H1 (cell line): ENCODE measurements at places on chromosomes 5 and 9. TPM values are rescaled to one million over a fixed set of nuclear protein-coding genes. Genes with fewer than 3 reads are reported as not detected.
A peak's percentile ranks its signal among the peaks of the same experiment; 100 is the strongest.

GRCh38 chr5:10684303-10685086, 76.5 kb downstream of the DAP start:
- H3K27ac ChIP-seq = no peak overlapping the region
- 0 out of 2 replicates have a peak, but pooled peaks cover 3% of the 10 kb centered on the region for H3K36me3 ChIP-seq
- peaks cover 4% of the 10 kb centered on the region for H3K4me1 ChIP-seq

- no peak for DNase-seq
- no peak overlapping the region for H3K4me3 ChIP-seq
- H3K27ac ChIP-seq = no peak overlapping the region
- H3K4me1 ChIP-seq = no peaks in the 10 kb centered on the region
- H3K27me3 ChIP-seq = no peaks in the 10 kb centered on the region
These were observed 9.6 kb downstream of the PALM2AKAP2 start for GRCh38 chr9:109789556-109789955.

- no peak overlapping the region for H3K4me3 ChIP-seq
- no peaks in the 10 kb centered on the region for H3K27me3 ChIP-seq
- H3K27ac ChIP-seq = no peak overlapping the region
- H3K4me1 ChIP-seq = no peaks in the 10 kb centered on the region
These were observed 55.6 kb upstream of the SNCAIP start for GRCh38 chr5:122256388-122256787.

DNA sequence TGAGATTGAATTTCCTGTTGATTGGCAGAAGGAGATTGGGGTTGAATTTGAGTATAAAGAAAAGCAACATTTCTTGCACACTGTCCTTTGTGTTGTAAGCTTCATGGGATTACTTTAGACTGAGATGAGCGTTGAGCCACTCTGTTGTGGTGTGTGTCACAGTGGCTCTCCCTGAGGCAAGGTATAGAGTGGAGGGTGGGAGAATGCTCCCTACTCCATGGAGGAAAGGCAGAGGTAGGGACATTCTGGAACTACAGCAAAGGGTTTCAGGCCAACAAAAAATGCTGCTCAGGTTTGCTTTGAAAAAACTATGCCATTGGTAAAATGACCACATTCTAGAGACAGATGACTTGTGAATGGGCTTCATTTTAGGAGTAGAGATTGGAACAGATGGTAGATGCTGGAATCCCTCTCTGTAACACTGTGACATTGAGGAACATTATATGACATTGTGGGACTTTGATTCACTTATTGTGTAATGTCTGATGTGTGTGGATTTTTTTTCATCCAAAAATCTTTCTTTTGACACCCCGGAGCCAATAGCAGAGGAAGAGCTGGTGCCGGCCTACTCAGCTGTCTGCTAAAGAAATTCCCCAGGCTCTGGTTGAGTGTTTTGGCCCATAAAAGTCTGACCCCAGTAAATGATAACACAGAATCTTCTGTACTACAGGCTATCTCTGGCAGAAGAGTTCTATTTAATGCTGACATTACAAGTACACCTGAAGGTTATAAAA, 6.2 kb upstream of the CEP120 start:
- no peaks in the 10 kb centered on the region for H3K36me3 ChIP-seq
- no peaks in the 10 kb centered on the region for H3K27me3 ChIP-seq
- H3K4me3 ChIP-seq = no peak overlapping the region
- DNase-seq = no peak

GRCh38 chr5:123537845-123538244, 25.9 kb downstream of the CSNK1G3 start:
- no peaks in the 10 kb centered on the region for H3K36me3 ChIP-seq
- no peak overlapping the region for H3K27ac ChIP-seq
- no peak overlapping the region for H3K4me3 ChIP-seq
- peaks cover 3% of the 10 kb centered on the region; the same call in 1 of the 2 replicates for H3K4me1 ChIP-seq
- DNase-seq = no peak
- H3K27me3 ChIP-seq = no peaks in the 10 kb centered on the region

Gene JAK2
- total RNA-seq = 2.0 and 2.1 TPM in 2 replicates

Gene FOXD4L4
- not detected in 2 replicates for total RNA-seq

Gene POU5F2
- total RNA-seq = 0.06 TPM in 2 replicates

Gene TICAM2
- 0.67 TPM in 1 of 2 replicates, not detected in the other for total RNA-seq

DNA sequence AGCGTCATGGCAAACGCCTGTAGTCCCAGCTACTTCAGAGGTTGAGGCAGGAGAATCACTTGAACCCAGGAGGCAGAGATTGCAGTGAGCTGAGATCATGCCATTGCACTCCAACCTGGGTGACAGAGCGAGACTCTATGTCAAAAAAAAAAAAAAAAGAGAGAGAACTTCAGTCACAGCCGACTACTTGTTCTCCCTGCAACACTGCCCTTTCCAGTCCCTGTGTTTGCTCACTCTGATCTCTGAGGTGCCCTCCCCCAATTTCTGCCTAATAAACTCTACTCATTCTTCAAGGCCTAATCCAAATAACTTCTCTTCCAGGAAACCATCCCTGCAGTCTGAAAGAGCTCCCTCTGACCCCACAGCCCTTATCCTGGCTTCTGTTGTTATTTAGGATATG, 28.1 kb downstream of the GFRA3 start:
- no peaks in the 10 kb centered on the region for H3K36me3 ChIP-seq
- H3K27ac ChIP-seq = no peak overlapping the region
- H3K27me3 ChIP-seq = peaks cover 15% of the 10 kb centered on the region

Gene HRCT1
- total RNA-seq = not detected in 2 replicates

DNA sequence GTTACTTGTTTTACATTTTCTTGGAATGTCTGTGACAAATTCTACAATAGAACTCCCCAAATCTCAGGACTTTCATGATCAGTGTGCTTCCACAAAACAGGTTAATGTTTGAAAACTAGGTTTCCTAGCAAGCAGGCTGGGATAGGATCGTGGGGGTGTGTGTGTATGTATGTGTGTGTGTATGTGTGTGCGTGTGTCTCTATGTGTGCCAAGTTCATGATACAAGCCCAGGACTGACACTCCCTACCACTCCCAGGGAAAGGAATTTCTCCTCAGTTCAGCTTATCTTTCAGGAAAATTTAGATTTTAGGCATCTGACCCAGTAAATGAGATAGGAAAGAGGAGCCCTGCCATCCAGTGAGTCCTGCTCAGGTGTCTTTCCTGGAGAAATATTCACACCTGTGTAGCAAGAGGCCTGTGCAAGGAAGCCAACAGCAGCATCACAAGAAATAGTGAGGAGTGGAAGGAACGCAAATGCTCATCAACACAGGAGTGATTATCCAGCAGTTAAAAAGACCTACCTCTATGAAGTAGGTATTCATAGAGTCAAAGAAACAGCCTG, 13.8 kb upstream of the ABLIM3 start:
- no peaks in the 10 kb centered on the region; the same call in 1 of the 2 replicates for H3K4me1 ChIP-seq
- no peak overlapping the region for H3K4me3 ChIP-seq
- no peaks in the 10 kb centered on the region for H3K36me3 ChIP-seq
- no peak for DNase-seq

GRCh38 chr5:143536364-143536763, 132.9 kb upstream of the NR3C1 start:
- no peaks in the 10 kb centered on the region for H3K27me3 ChIP-seq
- H3K4me1 ChIP-seq = no peaks in the 10 kb centered on the region
- no peak overlapping the region for H3K4me3 ChIP-seq
- DNase-seq = no peak
- no peaks in the 10 kb centered on the region for H3K36me3 ChIP-seq

Gene SNCAIP
- total RNA-seq = 9.0 and 10.5 TPM in 2 replicates

DNA sequence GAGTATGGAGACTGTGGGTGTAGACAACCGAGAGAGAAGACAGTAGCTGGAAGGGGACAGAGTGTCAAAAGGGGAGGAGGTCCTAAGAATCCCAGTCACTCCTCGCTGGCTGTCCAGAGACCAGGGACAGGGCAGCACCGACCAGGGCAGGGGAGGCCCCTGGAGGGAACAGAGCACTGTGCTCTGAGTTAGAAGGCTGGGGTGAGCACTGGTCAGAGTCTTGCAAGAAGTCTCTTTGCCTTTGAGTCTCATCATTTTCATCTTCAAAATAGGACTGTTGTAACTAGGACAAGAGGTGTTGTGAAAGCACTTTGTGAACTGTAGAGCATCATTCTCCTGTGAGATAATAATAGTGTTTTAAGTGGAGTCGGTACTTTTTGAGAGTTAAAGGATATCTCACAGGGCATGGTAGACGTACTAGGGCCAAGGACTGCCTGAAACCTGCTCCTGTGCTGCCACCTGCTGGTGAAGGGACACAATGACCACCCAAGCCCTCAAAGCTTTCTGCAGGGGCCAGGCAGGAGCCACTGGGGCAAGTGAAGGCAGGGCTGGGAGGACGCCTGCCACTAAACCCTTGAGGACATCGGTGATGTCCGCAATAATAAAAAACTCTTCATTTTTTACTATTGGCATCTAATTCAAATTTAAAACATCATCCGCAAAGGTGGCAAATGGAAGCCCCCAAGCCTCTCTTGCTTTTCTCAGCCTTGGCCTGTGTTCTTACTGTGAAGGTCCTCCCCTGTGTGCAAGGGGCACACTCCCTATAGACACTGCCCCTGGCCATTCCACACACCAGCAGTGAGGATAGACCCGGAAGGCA, 28.2 kb downstream of the SLC6A7 start:
- H3K4me1 ChIP-seq = no peaks in the 10 kb centered on the region
- H3K27me3 ChIP-seq = peaks cover 3% of the 10 kb centered on the region; the same call in 1 of the 2 replicates

DNA sequence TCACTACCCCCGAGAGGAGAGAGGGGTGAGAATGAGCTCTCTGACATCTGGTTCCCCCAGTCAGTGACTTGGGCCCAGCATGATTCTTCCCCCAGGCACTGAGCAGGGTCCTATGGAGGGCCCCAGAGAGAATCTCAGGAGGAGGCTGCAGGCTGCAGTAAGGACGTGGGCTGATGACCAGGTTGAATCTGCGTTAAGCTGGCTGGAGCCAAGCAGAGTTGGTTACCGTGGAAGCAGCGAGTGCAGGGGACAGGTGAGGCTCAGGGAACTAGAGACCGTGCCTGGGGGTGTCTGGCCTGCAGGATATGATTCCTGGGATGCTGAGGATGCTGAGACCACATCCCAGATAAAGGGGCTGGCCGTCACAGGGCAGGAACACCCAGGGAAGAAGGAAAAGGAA, 314.3 kb upstream of the IRX1 start:
- H3K27me3 ChIP-seq = no peaks in the 10 kb centered on the region
- no peak for DNase-seq
- no peak overlapping the region for H3K27ac ChIP-seq
- H3K4me1 ChIP-seq = 0 out of 2 replicates have a peak, but pooled peaks cover 6% of the 10 kb centered on the region
- H3K36me3 ChIP-seq = no peaks in the 10 kb centered on the region
- H3K4me3 ChIP-seq = no peak overlapping the region

GRCh38 chr9:115413766-115414382, 295.9 kb upstream of the TNC start:
- H3K27ac ChIP-seq = no peak overlapping the region
- no peaks in the 10 kb centered on the region for H3K27me3 ChIP-seq
- H3K4me3 ChIP-seq = no peak overlapping the region
- no peak for DNase-seq
- H3K4me1 ChIP-seq = no peaks in the 10 kb centered on the region
- no peaks in the 10 kb centered on the region for H3K36me3 ChIP-seq

GRCh38 chr5:5011151-5011550, 129.0 kb upstream of the ADAMTS16 start:
- no peak overlapping the region for H3K27ac ChIP-seq
- H3K27me3 ChIP-seq = no peaks in the 10 kb centered on the region
- DNase-seq = no peak
- H3K4me1 ChIP-seq = peaks cover 2% of the 10 kb centered on the region; the same call in 1 of the 2 replicates

DNA sequence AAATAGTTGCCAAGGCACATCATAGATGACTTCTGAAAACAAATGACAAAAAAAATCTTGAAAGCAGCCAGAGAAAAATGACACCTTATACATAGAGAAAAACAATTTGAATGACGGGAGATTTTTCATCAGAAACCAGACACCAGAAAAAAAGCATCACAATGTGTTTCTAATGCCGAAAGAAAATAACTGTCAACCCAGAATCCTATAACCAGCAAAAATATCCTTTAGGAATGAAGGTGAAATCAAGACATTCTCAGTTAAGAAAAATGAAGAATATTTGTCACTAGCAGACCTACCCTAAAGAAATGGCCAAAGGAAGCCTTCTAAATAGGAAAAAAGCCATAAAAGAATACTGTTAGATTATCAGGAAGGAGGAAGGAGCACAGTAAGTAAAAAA, 54.0 kb downstream of the SPTLC1 start:
- H3K4me1 ChIP-seq = no peaks in the 10 kb centered on the region; the same call in none of the 2 replicates
- H3K36me3 ChIP-seq = peaks cover 4% of the 10 kb centered on the region
- no peak overlapping the region for H3K27ac ChIP-seq
- H3K27me3 ChIP-seq = no peaks in the 10 kb centered on the region
- H3K4me3 ChIP-seq = no peak overlapping the region

DNA sequence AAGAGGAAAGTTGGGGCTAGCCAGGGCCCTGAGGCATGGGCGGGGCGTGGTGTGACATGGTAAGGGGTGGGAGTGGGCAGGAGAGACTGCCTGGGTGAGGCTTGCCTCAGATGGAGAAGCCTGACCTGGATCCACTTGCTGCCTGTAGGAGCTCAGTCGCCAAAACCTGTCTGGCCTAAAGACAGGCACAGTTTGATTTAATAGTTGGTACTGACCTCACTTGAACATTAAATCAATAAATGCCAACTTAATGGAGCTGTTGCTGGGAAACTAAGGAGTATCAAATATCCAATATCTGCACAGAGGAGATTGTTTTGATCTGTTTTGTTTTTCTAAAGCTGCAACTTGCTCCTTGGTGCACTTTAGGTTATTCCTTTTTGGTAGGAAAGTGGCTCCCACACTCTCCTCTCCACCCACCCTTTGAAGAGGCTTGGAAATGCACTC, 86.4 kb downstream of the RCL1 start:
- no peaks in the 10 kb centered on the region for H3K4me1 ChIP-seq
- no peak overlapping the region for H3K4me3 ChIP-seq
- no peak for DNase-seq
- H3K27me3 ChIP-seq = no peaks in the 10 kb centered on the region
- no peaks in the 10 kb centered on the region for H3K36me3 ChIP-seq

GRCh38 chr5:1004461-1005248, 3.9 kb upstream of the NKD2 start:
- H3K4me3 ChIP-seq = peak overlapping the region; percentile 36
- no peaks in the 10 kb centered on the region for H3K36me3 ChIP-seq
- DNase-seq = peak; percentile 73
- peaks cover 50% of the 10 kb centered on the region for H3K27me3 ChIP-seq
- H3K27ac ChIP-seq = no peak overlapping the region
- H3K4me1 ChIP-seq = peaks cover 13% of the 10 kb centered on the region; the same call in 1 of the 2 replicates

GRCh38 chr5:41707853-41708603, 162.2 kb downstream of the OXCT1 start:
- H3K4me1 ChIP-seq = no peaks in the 10 kb centered on the region
- no peaks in the 10 kb centered on the region for H3K36me3 ChIP-seq
- peak; percentile 59 for DNase-seq
- no peak overlapping the region for H3K27ac ChIP-seq
